Renal cortex interstitium (tissue), 15 donors: ENCODE measurements at places on chromosomes 7 and 10. TPM values are rescaled to one million over a fixed set of nuclear protein-coding genes. Genes with fewer than 3 reads are reported as not detected.

GRM8 gene
- 8.7 TPM for polyA plus RNA-seq

CDH23 gene
- 2.1 TPM for polyA plus RNA-seq

DNA sequence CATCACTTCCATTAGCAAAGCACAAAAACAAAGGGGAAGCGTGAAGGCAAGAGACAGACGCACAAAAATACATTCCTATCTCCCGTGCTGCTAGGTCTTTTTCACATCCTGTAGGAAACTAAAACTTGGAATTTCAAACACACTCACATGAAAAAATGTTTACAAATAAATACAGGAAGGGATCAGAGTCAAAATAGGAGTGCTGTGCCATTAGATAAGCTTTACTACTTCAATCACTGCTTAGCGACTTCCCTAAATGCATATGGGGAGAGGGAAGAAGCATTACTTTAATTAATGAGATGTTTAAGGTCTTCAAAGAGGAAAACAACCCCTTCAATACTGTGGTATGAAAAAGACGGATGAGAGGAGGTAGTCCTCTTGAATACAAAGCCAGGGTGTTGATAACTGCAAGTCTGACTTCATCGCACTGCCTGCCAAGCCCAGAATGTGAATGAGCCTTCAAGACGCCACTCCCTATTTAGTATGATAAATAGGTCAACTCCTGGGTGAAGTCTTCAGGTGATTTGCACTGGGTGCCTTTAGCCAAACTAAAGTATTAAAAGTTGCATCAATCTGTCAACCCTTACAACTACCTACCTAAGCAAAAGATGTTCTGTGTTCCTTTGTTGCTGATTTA is 13.9 kb downstream of the PARD3 start:
- DNase-seq = no peak

DNA sequence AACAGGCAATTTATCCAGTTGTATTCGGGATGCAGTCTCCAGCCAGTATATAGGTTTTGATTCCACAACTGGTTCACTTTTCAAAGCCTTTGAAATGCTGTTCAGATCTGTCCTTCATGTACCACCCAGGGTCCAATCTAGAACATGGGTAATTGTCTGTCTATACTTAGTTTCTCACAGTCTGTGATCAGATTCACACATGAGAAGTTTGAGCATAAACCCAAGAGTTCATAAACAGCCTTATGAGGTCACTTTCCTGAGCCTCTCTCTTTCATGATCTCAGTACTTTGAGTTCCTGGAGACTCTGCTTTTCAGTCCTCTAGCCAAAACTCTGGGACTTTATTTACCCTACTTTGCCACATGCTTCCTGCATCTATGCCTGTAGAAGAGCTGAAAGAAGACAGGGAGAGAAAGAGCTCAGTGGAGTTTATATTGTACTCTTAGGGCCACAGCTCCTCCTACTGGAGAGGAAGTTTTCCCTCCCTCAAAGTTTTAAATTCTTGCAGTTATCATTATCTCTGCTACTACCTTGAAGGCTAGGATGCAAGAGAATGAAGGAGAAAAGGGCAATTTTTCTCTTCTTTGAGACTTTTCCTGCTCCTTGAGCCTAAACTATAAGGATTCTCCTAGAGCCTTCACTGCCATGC is 172.0 kb downstream of the ZEB1 start:
- DNase-seq = peak; percentile 8

DNA sequence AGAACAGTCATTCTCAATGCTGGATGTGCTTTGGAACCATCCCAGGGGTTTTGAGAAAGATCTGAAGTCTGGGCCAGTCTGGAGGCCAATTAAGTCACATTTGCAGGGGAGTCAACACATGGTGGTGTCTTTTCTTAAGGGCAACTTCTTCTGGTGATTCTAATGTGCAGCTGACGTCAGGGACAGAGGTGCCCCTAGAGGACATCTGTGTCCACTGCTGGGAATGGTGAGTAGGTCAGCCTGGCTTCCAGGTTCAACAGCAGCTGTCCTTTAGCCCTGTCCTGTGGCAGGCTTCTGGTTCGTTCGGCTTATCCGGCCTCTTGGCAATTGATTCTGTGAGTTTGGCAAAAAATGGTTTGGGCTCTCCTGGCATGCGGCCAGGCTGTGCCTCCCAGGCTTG is 269.7 kb upstream of the HABP2 start:
- no peak for DNase-seq

DNA sequence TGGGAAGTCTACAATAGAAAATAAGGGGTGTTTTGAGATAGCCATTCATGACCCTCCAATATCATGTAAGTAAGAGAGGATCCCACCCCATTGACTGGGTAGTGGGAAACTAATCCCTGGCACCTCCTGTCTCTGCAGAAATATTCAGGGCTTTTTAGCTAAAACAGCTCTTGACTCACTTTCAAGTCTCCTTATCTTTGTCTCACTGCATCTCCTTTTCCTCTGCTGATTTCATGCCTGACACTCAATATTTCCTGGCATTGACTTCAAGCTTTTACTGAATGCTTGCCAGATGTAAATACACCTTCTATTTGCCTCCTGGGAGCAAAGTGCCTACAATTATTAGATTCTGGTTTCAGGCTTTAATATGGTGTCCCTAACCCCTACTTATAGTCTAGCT is 57.1 kb downstream of the CHRM2 start:
- no peak for DNase-seq

DNA sequence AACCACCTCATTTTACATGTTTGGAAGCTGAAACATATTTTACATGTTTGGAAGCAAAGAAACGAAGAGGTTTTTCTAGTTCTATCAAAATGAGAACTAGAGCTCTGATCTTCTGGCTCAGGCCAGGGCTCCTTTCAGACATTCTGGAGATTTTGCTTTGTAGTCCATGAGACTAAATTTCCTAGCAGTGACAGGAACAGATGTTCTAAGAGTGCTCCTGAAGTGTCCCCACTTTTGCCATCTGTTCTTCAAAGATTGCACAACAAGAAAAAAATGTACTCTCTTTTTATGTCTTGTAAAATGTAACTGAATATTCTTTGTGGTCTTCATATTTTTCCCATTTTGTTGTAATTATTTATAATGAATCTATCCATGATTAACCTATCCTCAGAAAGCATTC is 196.4 kb upstream of the PCLO start:
- DNase-seq = no peak

- DNase-seq = no peak
These were observed 142.3 kb downstream of the KAT6B start for GRCh38 chr10:74968667-74969061.

- DNase-seq = no peak
These were observed 76.9 kb upstream of the VOPP1 start for GRCh38 chr7:55649238-55649637.

DNA sequence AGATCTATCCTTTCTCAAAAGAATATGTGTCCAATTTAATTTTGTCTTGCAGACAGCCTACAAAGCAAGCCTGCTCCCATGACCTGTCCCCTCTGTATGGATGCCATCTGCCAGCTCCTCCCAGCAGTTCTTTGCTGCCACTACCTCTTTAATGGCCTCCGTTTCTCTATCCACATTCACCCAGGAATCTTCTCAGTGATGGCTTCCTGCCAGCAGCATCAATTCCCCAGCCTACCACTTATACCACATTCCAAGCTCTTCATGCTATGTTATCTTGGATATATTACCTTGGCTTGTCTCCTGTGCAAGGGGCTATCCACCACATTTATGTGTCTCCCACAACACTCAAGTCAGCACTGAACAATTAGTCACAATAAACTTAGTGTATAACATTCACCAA is 133.2 kb downstream of the VPS50 start:
- no peak for DNase-seq

GRCh38 chr7:22972207-22972606 is 41.7 kb downstream of the HYCC1 start:
- DNase-seq = no peak

GRCh38 chr10:80472234-80473095 is 18.4 kb downstream of the TSPAN14 start:
- no peak for DNase-seq

DNA sequence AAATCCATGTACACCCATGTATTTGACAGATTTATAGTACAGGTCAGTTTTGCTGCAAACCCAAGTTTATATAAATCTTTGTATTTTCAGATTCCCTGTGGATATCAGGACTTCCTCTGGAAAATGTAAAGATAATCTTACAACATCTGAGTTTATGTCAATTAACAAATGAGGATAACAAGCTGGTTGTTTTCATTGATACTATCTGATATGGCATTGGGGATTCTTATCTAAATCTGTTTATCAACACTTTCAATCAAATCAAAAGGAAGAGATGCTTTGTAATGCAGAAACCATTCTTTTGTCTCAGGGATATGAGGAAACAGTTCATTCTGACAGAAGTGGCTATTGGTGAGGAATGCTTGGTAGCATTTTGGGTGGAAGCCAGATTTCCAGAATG is 64.9 kb upstream of the FAM204A start:
- no peak for DNase-seq

- DNase-seq = no peak
These were observed 143.4 kb downstream of the VPS50 start for GRCh38 chr7:93375603-93376002.

DNA sequence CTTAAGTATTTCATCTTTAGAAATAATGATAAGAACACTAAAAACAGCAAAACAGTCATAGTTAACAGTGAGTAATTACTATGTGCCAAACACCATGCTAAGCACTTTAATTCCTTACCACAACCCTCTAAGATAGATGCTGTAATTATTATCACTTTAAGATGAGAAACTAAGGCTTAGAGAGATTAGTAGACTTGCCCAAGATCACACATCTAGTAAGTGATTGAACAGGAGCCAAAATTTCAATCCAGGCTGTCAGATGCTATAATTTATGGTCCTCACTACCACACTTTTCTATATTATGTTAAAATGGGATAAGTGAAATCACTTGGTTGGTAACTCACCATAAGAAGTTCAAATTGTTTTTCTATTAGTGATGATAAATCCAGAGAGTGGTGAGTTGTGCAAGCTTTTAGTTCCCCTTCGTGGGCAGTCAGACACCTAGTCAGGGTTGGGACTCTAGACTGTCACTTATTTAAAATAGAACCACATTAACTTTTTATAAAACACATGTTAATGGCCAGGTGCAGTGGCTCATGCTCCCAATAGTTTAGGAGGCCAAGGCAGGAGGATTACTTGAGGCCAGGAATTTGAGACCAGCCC is 85.9 kb upstream of the GATA3 start:
- no peak for DNase-seq

- DNase-seq = no peak
These were observed 5.6 kb upstream of the POLD2 start for GRCh38 chr7:44128721-44129582.

DNA sequence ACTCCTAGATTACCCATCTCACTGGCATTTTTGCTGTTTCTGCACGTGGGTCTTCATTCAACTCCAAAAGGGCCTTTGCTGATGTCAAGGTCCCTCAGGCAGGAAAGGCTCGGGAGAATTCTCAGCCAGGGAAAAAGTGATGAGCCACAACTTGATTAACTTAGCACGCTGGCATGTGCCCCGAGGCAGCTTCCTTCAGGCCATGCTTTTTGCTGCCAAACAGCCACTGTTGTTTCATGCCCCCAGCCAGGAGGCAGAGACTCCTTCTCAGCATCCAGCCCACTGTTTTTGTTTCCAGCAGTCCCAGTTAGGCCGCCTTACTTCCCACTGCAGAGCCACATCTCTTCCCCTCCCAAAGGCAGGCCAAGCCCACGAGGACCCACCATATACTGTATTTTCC is 266.5 kb upstream of the YAE1 start:
- no peak for DNase-seq

DNA sequence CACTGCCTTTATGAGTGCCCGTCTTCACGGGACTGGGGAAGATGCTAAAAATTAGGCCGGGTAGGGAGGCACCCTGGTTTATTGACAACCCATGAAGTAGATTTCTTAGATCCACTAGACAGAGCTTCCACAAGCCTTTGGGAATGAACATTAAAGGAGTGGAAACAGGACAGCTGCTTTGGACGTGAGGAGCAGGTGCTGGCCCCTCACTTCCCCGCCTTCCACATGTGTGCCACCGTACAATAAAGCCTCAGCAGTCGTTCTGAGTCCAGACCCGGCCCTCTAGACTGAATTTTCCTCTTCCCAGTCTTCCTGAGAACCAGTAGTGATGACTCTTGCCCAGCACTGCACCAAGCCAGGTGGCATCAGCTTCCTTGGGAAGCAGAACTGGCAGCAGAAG is 282.4 kb downstream of the CELF2 start:
- no peak for DNase-seq
